Hypothalamus (tissue), 51 donors: ENCODE measurements at places on chromosomes 12 and 14.
A peak's percentile ranks its signal among the peaks of the same experiment; 100 is the strongest.

DNA sequence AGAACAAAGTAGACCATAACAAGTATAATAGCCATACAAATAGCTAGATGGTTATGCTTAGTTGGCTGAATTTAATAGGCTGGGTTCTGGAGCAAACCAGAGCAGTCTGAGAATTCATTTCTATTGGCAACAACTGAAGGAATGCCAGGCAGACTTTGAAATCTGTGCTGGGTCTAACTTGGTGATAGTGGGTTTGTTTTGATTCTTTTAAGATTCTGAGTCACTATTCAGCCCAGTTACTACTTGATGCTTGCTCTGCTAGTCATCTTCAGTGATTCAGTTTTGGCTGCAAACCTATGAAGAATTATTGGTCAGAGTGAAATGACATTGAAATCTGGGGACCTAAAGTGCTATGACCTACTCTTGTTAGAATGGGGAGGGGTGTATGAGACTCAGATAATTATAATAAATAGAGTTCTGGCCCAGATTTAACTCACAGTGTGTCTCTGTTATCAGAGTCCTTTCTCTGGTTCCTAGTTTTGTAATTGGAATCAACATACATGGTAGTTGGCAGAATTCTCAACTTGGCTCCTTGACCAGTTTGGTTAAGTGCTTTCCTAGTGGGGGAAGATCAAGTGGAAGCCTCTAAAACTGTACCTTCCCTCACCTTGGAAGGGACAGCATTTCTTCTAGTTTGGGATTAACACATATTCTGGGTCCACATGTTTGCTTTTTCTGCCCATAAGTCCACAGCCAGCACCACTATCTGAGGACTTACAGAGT, 43.5 kb downstream of the MNAT1 start:
- DNase-seq = no peak

DNA sequence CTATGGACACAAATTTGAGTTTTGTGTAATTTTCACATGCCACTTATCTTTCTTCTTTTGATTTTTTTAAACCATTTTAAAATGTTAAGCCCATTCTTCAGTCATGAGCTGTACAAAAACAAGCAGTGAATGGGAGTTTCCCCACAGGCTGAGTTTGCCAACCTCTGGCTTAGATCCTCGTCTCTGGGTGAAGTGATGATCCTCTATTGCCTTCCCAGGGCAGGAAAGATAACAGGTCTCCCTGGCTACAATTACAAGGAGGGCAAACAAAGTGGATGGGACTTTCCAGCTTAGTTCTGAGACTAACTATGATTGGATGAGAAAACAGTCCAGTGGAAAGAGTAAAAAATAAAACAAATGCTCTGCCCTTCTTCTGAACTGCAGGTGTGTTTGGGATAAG, 203.7 kb downstream of the SPTSSA start:
- DNase-seq = no peak

DNA sequence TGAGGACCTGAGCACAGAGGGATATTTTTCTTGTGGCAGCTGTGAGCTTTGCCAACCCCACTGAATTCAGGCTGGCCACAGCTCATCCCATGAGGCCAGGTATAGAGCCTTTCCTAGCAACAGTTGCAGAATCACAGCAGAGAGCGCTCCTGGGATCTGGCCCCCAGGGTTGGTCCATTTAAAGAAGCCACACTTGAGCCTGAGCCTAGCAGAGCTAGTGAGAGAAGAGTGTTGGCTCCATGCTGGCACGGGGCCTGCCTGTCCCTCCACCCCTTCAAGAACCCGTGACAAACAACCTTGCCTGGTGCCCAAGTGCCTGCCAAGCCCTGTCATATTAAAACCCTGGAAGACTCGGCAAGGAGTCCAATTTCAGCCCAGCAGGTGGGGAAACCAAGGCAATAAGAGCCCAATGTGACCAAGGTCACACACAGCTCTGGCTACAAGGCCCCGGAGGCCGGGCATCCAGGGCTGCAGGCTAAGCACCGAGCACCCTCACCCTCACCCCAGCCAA, 91.6 kb downstream of the LRRC74A start:
- no peak for DNase-seq

DNA sequence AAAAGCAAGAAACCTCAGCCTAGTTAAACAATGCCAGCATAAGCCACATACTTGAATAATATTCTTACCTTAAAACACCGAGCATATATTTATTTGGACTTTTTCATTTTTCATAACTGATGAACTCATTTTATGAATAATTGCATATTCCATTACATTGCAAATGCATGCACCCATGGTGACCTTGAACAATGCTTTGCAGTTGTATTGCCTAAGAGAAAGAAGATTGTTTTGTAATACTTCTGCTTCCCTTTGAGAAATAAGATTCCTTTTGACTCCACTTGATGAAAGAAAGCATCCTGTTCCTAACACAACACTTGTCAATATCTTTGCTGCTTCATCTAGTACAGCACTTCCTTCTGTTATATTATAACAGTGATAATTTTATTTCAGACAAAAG, 1182.2 kb downstream of the FLRT2 start:
- DNase-seq = no peak

GRCh38 chr14:53875324-53875897, 81.2 kb downstream of the BMP4 start:
- DNase-seq = no peak

DNA sequence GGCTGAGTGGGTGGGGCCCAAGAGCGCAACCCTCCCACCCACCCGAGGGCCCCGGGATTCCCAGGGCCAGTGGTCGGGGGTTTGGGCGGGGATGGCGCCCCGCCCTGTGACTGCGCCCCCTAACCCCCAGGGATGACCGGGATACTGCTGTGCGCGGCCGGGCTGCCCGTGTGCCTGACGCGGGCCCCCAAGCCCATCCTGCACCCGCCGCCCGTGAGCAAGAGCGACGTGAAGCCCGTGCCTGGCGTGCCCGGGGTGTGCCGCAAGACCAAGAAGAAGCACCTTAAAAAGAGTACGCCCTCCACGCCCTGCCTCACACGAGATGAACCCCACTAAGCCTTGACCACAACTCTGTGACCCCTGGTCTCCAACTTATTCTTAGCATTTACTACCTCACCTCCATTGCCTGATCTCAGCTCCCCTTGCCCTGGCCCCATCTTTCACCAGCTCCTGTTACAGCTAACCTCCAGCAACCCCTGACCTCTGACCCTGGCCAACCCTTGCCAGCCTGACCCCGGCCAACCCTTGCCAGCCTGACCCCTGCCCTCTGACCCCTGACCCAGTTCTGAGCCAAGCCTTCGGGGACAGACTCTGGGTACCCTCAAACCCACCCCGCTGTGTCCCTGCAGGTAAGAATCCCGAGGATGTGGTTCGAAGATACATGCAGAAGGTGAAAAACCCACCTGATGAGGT, 37.0 kb downstream of the DTX1 start:
- DNase-seq = no peak

GRCh38 chr12:21118760-21119159, 12.2 kb upstream of the SLCO1B1 start:
- no peak for DNase-seq

- no peak for DNase-seq
Measured at GRCh38 chr12:117192057-117192456, 1.8 kb upstream of the FBXO21 start.

DNA sequence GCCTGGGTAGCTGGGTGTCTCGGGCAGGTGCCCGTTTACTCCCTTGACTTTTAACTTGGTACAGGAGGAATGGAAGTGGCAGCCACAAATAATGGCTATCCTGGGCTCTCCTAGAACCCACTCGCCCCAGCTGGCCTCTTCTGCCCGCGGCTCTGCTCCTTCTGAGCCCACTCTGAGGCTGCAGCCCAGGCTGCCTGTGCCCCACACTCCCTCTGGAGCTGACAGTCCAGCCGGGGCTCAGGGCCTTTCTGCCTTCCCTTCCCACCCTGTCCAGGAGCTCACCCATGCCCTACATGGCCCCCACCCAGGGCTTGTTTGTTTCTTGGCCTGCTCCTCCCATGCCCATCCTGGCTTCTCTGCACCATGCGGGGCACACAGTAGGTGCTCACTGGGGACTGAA, 15.6 kb downstream of the ZNF839 start:
- no peak for DNase-seq

GRCh38 chr14:51424561-51425251, 184.7 kb downstream of the TMX1 start:
- DNase-seq = no peak

DNA sequence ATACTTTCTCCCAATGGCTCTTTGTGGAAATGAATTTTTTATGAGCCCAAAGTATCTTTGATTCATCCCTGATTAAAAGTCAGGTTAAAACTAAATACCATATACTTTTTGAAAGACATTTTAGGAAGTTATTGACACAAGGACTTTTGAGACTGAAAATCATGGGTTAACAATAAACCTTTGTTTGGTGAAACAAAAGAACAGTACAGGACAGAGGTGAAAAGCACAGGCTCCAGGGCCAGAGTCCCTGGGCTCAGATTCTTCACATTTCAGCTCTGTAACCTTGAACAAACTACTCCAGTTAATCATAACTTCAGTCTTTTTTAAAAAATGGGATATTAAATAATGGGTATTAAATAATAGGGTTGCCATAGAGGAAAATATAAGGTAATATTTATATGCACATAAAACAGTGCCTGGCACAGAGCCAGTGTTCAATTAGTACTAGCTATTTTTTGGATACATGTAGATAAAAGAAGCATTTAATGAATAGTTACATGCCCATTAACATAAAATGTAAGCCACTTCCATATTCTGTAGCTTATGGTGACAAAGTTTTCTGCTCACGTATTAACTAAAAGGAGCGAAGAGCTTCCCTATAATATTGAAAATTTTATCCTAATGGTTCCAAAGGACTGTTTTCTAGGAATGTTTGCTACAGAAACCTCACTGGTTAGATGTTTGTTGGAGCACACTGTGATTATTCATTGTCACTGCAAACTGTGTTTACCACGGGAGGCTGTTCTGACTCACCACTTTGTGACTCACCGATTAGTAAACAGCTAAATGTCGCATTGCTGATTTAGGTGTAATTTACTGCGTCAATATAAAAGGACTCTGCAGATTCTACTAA, 255.4 kb downstream of the DAD1 start:
- peak; percentile 7 for DNase-seq

DNA sequence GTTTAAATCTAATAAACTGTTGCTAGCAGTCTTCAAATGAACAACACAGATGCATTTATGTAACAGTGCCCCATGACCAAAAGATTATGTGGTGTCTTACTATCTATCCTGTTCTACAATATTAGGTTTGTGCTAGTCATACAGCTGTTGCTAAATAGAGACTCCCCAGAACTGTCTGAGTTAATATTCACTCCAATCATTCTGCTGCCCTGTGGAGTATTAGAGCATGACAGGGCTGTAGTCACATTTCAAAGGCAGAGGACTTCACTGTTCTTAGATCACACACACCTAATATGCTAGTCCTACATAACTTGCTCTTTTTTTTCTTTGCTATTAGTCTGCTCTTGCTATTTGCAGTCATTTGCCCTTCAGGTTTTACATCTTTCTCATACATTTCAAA, 157.6 kb upstream of the MDGA2 start:
- no peak for DNase-seq

DNA sequence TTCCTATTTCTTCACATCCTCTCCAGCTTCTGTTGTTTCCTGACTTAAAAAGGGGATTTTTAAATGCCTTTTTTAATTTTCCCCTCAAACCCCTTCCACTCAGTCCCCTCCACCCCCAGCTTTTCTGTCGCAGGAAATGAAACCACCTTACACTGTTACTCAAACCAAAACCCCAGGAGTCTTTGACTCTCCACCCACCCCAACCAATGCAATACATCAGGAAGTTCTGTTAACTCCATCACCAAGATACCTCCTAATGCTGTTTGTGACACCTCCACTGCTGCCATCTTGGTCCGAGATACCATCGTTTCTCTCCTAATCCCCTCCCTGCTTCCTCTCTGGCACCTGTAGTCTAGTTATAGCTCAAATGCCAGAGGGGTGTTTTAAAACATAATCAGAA, 25.4 kb upstream of the CPM start:
- DNase-seq = no peak

- no peak for DNase-seq
Measured at GRCh38 chr14:38835874-38836273, 267.2 kb downstream of the SEC23A start.

DNA sequence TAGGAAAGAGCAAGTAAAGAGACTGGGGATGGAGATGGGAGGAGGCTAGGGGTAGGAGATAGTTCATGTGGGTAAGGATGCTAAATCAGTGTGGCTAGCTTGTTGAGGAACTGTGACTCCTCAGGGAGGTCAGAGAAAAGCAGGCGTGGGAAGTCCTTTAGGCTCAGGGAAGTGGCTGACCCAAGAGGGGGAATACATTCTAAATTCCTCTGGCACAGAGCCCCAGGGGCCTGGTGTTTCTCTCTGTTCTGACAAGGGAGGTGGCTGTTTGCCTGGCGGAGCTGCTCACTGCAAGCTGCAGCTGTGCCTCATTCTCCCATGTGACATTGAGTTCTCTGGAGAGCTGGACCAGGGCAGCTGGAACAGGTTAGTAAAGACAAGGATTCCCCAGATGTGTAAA, 152.2 kb upstream of the SLC38A2 start:
- DNase-seq = no peak

GRCh38 chr14:50957296-50957695, 13.0 kb upstream of the PYGL start:
- DNase-seq = no peak

DNA sequence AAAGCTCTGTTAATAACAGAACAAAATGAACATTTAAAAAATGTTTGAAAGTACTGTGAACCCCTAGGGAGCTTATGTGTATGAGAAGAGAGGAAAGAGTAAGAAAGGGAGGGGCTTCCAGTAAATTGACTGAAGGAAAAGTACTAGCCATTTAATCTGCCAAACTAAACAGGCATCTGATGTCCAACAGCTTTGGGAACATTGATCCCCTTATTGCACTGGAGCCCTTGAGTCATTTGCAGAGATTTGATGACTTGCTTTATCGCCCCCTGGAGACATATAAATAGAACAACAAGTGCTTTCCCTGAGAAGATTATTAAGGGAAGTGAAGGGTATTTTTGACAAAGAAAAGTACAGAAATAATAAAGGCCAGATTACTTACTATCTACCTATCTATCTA, 319.3 kb upstream of the NOVA1 start:
- no peak for DNase-seq

- no peak for DNase-seq
Measured at GRCh38 chr14:33810308-33810707, 140.6 kb downstream of the EGLN3 start.

DNA sequence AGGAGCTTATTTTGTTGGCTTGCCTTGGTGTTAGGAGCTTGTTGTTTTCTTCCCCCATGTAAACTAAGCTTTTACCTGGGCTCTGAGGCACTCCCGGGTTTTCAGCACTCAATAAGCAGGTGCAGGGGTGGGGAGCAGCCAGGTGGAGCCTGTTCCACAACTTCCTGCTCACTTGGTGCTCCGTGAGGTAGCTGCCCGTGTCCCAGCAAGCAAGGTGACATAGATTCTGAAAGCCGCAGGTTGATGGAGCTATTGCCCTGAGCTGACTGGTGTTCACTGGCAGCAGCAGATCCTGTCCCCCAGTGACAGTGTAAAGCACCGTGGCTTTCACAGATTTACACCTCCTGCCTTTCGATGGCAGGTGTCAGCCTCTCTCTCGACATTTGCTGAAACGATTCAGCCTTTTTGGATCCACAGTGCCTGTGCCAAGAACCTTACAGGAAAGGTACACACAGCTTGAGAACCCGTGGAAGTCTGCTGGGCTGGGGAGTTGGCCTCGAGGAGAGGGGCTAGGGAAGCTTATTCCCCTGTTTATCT, 295.7 kb upstream of the FKBP4 start:
- DNase-seq = no peak

- no peak for DNase-seq
Measured at GRCh38 chr14:74302152-74302628, 544 bp downstream of the ABCD4 start.

- DNase-seq = no peak
Measured at GRCh38 chr14:71905860-71906259, 26.4 kb upstream of the RGS6 start.

GRCh38 chr14:61476754-61477410, 155.5 kb downstream of the PRKCH start:
- peak; percentile 18 for DNase-seq
